Urinary bladder (tissue), 4 donors: ENCODE measurements at places on chromosomes 7 and 10.
A peak's percentile ranks its signal among the peaks of the same experiment; 100 is the strongest.

GRCh38 chr10:45379891-45380540, 6.0 kb downstream of the ALOX5 start:
- DNase-seq: no peak

DNA sequence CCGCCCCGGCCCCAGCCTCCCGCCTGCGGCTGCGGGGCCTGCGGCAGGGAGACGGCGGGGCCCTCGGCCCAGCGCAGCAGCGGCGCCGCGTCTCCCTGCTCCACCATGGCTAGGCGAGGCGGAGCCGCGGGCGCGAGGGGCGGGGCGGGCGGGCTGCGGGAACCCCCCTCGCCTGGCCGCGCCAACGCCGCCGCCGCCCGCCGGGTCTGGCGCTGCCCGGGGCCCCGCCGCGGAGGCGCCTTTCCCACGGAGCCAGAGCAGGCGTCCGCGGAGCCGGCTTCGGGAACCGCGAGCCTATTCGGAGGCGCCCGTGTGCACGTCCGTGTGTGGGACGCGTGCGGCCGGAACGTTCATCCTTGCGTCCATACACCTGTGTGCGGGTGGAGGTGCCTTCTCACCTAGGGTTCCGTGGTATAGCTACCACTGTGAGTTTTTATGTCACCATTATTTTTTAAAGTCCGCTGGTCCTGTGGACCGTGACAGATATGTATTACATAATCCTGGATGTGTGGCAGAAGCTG, at the start of gene DENND11:
TSS of gene DENND11 (minus strand) at position 120 of the 521 bp plus-strand sequence. CDS start at position 107, 13 bp downstream.
- no peak for DNase-seq

- no peak for DNase-seq
Observed at GRCh38 chr7:42155584-42156290, 81.3 kb downstream of the GLI3 start.

- DNase-seq: no peak
Observed at GRCh38 chr10:125547010-125547650, 135.8 kb downstream of the TEX36 start.

DNA sequence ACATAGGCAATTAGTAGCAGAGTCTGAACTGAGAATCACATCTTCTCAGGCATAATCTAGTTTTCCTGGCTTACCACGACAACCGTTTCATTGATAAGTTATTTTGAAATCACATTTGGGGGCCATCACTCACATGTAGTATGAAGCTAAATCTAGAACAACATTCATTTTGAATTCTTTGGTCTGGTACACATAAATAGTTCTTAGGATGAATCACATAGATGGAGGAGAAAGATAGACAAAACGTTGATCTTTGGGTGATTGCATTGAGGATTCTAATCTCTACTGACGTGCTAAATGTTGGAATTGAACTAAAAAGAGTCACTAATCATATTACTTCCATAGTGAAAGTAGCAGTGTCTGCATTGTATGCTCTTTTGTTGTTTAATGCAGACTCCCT, 1022.6 kb downstream of the LRMDA start:
- DNase-seq: no peak

DNA sequence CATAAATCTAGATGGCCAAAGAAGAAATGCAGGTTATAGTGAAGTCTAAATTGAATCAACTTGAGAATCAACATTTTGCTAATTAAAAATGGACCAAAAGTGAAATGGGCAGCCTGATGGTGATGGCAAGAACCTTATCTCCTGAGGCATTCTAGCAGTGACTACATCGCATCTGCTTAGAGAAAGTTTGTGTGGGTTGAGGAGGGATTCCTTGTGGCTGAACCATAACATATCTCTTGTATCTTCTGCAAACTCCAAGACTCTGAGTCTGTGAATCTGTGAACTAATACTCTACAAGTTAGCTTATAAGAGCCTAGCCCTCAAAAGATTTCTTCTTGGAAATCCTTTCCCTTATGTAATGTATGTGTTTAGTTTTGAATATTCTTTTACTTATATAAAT, 85.6 kb downstream of the PRKG1 start:
- DNase-seq: no peak

DNA sequence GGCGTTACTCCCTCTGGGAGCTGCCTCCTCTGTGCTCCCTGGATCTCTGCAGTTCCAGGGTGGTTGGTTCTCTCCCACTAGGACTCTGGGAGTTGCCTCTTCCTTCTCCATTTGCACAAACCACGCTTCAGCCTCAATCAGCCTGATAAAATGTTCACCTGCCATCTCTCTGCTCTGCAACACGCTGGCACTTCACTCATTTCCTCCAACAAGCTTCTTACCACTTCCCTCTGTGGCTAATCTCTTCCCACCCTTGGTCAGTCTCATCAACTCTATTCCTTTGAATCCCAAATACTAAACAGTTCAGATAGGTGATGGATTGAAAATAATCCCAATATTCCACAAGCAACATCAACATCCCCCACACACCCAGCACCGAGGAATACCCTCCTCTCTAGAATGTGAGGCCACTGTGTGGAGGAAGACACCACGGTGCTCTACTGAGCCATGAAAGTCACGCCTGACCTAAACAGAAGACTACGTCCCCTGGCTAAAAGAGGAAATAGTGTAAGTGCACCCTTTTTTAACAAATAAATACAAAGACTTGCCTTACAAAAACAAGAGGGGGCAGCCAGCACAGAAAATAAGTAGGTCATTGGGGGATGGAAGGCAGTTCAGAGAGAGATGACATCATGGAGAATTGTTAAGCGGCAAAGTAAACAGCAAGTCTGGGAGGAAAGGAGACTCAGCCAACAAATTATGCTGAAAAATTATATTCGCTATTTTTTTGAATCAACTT, 1.9 kb upstream of the FAM170B start:
- no peak for DNase-seq

GRCh38 chr7:151017953-151018420, 6.3 kb downstream of the ATG9B start:
- no peak for DNase-seq

- no peak for DNase-seq
Observed at GRCh38 chr10:10054466-10054865, 963.2 kb upstream of the CELF2 start.

GRCh38 chr10:59903871-59904270, 2.5 kb downstream of the CCDC6 start:
- no peak for DNase-seq

DNA sequence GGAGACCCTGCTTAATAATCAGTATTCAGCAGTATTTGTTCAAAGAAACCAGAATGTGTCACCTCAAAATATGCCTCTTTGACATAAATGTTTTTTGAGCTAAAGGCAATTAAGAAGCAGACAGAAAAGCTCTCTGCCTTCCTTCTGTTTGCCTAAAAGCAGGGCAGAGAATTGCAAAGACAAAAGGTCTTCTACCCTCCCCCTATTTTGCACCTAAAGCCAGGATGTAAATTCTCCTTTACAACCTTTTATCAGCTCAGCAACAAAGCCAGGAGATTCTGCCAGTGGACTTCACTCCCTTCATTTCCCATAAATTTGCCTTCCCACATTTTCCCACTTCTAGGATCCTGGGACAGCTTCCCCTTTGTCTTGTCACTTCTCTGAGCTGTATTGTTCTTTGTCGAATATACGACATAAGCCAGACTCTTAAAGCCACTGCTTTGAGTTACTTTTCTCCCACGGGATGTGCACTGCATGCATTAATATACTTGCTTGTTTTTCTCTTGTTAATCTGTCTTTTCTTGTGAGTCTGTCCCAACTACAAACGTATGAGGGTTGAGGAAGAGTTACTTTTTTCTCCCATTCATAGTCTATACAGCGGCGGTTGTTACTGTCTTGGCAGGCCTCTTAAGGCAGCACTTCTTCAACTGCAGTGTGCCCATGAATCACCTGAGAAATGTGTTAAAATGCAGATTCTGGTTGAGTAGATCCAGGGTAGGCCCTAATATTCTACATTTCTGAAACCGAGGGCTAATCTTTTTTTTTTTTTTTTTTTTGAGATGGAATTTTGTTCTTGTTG, 48.2 kb downstream of the ST8SIA6 start:
- no peak for DNase-seq

- peak; percentile 18 for DNase-seq
Observed at GRCh38 chr7:155584763-155585531, 38.6 kb upstream of the CNPY1 start.
